ENCODE measurements at places on chromosomes 1 and 21.

DNA sequence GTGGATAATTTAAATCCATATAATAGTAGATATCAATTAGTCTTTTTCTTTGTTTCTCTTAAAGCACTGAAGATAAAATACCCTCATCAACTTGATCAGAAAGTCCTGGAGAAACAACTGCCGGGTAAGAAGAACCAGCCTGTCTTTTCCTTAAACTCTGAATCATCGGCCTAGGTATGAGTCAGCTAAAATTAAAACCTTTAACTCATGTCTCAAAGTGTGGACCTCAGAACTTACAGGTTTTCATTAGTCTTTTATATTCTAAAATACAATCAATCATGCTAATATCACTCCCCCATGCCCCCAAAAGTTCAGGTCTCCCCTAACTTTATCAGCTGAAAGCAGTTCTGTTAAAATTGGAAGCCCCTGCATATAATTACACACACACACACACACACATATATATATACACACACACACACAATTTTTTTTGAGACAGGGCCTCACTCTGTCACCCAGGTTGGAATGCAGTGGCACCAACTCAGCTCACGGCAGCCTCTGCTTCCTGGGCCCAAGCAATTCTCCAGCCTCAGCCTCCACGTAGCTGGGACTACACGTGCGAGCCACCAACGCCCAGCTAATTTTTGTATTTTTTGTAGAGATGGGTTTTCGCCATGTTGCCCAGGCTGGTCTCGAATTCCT is 61.3 kb downstream of the B3GALNT2 start:
- no peak for DNase-seq

DNA sequence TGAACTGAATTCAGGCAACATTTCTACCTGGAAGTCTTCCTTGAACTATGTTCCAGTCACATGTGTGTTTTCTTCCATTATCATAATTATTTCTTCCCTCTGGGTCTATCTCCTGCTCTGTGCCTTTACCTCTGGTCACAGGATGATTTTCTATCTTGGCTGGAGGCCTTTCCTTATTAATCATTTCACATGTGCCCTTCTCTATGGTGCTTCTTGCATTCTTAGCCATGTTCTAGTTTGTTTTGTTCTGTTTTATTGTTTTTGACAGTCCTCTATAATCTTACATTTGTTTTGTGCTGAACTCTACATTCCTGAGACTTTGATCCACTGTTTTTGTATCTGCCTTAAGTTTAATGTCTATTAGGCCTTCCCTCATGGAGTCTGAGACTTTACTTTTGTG is 51.0 kb downstream of the SGIP1 start:
- no peak for DNase-seq

DNA sequence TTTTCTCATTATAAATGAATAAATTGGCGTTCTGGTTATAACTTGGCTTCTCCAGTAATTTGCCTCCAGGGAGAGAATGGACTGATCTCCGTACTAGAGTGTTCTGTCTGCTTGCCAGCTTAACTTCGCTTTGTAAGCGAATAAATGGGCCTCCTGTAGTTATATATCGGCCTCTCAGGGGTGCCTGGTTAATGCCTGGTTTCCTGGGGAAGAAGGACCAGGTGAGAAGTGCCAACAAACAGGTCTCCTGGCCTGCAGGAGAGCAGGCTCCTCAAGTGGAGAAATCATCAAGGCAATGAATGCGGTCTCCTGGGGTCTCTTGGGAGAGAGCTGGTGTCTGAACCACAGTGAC is 107.4 kb upstream of the SERBP1 start:
- DNase-seq, result no peak

DNA sequence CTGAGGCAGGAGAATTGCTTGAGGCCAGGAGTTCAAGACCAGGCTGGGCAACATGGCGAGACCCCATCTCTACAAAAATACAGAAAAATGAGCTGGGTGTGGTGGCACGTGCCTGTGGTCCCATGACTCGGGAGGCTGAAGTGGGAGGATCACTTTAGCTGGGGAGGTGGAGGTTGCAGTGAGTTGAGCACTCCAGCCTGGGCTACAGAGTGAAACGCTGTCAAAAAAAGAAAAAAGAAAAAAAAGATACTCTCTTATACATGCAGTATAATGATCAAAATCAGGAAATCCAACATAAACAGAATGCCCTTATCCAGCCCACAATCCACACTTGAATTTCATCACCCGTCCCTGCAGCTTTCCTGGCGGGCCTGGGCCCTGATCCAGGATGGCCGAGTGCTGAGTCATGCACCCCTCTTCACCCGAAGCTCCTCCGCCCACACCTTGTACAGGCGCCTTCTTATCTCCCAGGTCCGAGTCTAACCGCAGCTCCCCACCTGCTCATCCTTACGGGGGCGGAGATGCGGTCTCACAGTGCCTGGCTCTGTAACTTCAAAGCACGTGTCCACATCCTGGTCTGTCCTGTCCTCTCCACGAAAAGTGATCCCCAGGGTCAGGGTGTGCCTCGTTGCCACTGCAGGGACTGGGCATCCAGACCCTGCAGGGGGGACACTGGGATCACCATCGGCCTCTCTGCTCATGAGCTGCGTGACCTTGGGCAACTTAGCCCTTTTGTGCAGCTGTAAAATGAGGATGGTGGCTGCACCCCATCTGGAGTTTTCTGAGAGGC is 120.2 kb upstream of the SLC45A1 start:
- no peak for DNase-seq

DNA sequence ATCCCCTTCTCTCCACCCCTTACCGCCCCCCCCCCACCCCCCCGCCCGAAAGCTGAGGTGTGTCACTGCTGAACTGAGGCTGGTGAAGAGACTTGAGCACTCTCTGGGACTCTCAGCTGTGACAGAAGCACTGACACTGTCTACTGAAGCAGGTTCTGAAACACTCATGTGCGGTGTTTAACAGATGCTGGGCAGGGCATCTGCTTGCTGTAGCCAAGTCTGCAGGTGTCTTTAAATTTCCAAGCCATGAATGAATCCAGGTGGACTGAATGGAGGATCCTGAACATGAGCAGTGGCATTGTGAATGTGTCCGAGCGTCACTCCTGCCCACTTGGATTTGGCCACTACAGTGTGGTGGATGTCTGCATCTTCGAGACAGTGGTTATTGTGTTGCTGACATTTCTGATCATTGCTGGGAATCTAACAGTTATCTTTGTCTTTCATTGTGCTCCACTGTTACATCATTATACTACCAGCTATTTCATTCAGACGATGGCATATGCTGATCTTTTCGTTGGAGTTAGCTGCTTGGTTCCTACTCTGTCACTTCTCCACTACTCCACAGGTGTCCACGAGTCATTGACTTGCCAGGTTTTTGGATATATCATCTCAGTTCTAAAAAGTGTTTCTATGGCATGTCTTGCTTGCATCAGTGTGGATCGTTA is at the start of gene GPR52:
TSS of gene GPR52 (plus strand) at position 99 of the 665 bp plus-strand sequence. CDS start at position 247, 148 bp downstream.
- DNase-seq, result peak; percentile 46

- DNase-seq, result no peak
Observed at GRCh38 chr1:169630006-169630405, at the start of gene SELP. TSS of gene SELP (minus strand) at chr1:169630124. CDS start at chr1:169630074, 50 bp downstream.

- no peak for DNase-seq
Observed at GRCh38 chr1:13523780-13524477, 10.1 kb upstream of the LRRC38 start.

DNA sequence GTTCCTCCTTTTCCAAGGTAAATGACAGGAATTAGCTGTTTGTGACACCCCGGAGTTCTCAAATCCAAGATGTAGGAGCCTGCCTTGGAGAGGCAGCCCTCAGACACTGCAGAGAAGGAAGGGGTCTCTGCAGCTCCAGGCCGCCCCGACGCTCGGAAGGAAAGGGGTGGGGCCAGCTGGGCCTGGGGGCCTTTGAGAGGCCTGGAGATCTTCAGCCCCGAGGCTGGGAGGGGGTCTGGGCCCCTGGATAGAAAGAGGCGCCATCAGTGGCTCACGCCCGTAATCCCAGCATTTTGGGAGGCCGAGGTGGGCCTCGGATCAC is 1.1 kb upstream of the TNFRSF18 start:
- no peak for DNase-seq

GRCh38 chr1:162676750-162677149 is 44.5 kb downstream of the DDR2 start:
- DNase-seq, result no peak

DNA sequence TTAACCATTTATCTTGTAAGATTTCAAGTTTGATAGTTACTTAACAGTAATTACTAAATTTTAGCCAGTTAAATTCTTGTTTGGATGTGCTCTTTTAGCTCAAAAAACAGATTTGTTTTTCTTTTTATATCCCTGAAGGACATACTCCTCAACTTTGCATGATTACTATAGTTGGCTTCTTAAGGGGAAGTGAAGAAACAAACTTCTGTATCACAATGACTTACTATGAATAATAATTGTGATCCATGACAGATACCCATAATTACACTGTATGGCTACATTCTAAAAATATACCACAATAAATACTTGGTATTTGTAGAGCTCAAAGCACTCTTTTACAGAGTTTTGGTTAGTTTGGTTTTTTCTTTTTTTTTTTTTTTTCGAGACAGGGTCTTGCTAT is 55.8 kb downstream of the IARS2 start:
- no peak for DNase-seq

GRCh38 chr1:92259350-92259749 is 39.4 kb downstream of the GLMN start:
- no peak for DNase-seq

DNA sequence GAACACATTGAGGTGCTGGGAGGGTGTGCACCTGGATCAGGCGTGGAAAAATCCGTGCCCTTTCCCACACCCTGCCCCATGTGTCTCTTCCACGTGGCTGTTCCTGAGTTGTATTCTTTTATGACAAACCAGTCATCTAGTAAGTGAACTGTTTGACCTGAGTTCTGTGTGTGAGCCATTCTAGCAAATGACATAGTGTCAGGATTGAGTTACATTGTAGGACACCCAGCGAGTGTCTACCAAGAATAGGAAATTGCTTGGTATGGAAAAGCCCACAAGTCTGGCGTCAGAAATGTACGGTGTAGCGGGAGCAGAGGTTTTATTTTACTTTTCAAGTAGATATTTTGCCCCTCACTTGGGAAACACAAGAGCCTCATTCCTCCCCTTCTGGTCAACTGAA is 1.2 kb upstream of the MRAP start:
- DNase-seq, result no peak

GRCh38 chr1:109531380-109531779 is 8.3 kb upstream of the GPR61 start:
- no peak for DNase-seq

- DNase-seq, result no peak
Observed at GRCh38 chr1:15691434-15692032, 7.4 kb downstream of the PLEKHM2 start.

DNA sequence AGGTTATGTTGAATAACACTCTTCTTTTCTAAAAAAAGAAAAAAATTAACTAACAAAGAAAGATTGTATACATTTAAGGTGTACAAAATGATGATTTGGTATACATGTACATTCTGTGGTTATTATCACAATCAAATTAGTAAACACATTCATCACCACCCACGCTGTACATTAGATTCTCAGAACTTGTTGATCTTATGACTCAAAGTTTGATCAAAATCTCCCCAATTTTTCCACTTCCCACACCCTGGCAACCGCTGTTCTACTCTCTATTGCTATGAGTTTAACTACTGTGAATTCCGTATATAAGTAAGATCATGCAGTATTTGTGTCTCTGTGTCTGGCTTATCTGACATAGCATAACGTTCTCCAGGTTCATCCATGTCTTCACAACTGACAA is 469.5 kb upstream of the CHRM3 start:
- DNase-seq, result no peak

GRCh38 chr1:108565081-108565480 is 5.2 kb downstream of the EEIG2 start:
- no peak for DNase-seq

DNA sequence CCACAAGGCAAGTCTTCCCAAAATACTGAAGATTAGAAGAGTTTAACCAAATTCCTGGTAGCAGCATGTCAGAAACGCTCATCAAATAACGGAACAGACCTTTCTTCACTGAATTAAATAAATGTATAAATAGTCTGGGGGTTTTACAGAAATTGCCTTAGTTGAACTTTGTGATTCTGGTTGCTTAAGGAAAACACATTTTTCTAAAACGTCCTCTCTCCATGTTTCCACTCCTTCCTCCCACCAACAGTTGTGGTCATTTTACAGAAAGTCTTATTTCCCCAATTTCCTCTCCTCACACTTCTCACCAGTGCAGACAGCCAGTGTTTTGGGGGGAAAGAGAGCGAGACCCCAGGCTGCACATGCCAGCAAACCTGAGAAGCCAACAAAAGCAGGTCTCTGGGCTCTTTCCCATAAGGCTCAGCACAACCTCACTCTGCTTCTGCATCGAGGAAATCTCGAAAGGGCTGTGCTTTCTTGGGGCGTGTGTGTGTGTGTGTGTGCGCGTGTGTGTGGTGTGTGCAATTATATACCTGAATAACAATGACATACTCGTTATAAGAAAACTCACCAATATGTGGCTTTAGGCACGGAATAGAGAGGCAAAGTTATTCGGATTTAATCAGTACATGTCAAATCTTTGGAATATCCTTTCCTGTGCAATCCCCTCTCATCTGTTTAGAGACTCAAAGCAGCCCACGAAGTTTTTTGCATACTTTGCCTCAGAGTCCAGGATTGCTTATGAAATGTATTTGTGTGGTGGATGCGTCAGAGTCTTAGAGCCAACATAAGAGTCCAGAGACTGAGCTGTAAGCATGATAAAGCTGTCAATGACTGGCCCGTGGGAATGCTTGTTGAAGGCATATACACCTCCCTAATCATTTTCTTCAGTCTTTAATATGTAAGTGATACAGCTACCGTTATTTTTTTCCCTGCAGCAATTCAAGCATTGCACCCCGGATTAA is 2.0 kb downstream of the KCNJ15 start:
- no peak for DNase-seq

DNA sequence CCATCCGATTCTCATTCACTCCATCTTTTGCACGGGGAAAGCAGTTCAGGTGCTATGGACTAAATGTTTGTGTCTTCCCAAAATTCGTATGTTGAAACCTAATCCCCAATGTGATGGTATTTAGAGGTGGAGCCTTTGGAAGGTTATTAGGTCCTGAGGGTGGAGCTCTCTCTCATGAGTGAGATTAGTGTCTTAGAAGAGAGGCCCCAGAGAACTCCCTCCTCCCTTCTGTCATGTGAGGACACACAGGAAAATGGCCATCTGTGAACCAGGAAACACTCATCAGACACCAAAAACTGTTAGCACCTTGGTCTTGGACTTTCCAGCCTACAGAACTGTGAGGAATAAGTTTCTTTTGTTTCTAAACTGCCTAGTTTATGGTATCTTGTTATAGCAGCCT is 15.8 kb upstream of the CCDC190 start:
- DNase-seq, result no peak

GRCh38 chr1:26811057-26811456 is 15.4 kb upstream of the ZDHHC18 start:
- no peak for DNase-seq

GRCh38 chr1:23964790-23965740 is 5.4 kb downstream of the PNRC2 start:
- no peak for DNase-seq

GRCh38 chr1:210669951-210670350 is 341.2 kb downstream of the HHAT start:
- DNase-seq, result no peak
